ENCODE measurements at places on chromosomes 5 and 9. TPM values are rescaled to one million over a fixed set of nuclear protein-coding genes. Genes with fewer than 3 reads are reported as not detected.

Gene TMC1
- total RNA-seq, result 3.5 TPM

Gene SLC45A2
- total RNA-seq, result not detected

Gene TLR4
- 23.5 TPM for total RNA-seq

Gene FAM163B
- total RNA-seq, result not detected

Gene SLC34A3
- not detected for total RNA-seq

Gene PCDHGA12
- 5.0 TPM for total RNA-seq

Gene IFNA13
- not detected for total RNA-seq

DNA sequence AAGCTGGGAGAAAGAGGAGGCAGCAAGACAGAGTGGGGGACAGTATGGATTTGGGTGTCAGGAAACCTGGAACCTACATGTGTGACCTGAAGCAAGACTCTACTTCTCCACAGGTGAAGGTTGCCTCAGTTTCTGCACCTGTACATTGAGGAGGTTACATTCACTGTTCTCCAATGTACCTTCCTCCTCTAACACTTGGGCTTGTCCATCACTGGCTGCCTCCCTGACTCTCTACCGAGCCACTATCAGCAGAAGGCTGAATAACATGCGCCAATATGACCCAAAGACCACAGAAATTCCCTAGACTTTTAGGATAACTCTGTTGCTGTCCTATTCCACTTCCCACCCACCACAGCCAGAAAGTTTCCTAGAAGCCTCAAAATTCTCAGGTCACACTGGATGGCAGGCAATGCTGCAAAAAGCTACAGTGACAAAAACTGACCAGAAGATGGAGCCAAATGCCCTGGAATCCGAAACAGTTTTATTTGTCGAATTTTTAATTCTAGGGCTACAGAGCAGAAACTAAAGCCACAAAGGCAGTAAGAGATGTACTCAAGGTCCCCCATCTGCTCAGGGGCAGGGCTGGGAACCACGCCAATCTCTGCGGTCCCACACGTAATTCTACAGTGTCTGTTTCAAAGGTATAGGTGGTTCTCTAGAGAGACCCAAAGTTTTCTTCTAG, 64.4 kb downstream of the FAM114A2 start:
- no peak for DNase-seq

DNA sequence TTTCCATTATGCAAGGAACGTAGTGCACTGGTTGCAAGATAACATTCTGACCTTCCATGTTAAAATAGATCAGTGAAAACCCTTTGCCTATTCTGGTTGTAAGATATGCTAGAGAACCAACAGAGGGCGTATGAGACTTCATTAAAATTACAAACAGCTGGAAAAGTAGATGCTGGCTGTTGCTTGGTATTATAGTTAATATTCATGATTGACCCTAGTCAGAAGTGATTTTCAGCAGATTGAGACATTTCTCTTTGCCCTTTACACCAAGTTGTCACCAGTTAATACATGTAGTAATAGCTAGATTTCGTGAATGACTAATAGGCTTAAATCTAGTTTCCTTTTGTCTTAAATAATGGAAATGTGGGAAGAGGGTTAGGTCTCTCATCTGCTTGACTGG, 13.8 kb upstream of the FGF18 start:
- no peak for DNase-seq

GRCh38 chr9:7622481-7622880, 177.1 kb downstream of the DMAC1 start:
- no peak for DNase-seq

- DNase-seq, result no peak
Measured at GRCh38 chr5:2752059-2752820, 763 bp upstream of the IRX2 start.

- DNase-seq, result no peak
Measured at GRCh38 chr5:63963080-63963735, 963 bp upstream of the HTR1A start.

DNA sequence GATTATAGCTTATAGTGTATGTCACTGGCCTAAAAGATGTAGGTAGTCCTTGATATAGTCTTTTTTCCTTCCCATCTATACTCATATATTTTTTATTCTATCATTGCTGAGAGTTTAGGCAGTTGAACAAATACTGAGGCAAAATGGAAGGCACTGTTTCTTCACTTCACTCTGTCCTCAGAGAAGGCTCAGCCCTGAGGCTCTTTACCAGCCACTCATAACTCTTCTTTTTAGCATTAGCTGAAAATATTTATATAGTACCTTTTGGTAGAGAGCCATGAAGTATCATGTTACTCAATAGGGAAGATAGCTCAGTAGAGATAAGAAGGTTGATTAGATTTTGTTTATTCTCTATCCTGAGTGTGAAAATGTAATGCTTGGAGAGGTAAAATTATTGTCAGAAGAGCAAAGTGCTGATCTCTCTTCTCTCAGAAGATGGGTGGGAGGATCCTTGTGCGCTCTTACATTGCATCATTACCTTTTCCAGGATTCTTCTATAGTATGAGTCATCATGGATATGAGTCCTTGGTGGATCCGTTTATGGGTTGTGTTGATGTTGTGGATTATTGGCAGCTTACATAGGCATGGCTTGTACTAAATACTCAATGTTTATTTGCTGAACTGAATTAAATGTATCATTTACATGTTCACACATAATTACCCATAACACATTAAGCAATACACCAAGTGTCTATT, 88.1 kb downstream of the ANXA1 start:
- no peak for DNase-seq

DNA sequence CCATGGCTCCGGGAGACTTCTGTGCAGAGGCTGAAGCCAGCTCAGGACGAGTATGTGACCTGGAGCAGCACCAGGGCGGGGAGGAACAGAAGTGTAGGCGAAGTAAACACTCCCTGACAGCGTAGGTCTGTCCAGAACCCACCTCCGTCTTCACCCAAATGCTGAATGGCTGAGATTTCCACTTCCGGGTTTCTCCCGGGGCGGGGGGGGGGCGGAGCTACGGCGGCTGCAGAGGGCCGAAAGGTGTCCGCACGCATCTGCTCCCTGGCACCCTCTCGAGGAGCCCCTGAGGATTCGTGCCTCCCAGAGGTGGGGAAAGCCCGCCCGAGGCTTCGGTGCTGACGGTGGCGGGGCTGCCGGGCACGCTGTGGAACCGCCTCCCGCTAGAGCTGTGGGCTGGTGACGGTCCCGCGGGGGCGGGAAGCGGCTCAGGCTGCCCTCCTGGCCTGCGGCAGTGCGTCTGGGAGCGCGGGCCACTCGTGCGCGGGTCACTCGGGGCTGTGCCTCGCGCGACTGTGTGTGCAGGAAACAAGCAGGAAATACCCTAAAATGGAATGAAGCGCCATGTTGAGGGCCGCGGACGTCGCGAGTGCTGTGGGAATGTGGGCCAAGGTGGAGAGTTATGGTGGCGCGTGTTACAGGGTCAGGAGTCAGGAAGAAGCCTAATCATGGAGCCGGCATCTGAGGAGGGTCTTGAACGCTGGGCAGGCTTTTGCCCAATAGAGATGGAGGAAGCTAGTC, 1425.4 kb downstream of the FOXD4L5 start:
- no peak for DNase-seq

- no peak for DNase-seq
Measured at GRCh38 chr9:93959739-93960154, 4.6 kb upstream of the BARX1 start.

DNA sequence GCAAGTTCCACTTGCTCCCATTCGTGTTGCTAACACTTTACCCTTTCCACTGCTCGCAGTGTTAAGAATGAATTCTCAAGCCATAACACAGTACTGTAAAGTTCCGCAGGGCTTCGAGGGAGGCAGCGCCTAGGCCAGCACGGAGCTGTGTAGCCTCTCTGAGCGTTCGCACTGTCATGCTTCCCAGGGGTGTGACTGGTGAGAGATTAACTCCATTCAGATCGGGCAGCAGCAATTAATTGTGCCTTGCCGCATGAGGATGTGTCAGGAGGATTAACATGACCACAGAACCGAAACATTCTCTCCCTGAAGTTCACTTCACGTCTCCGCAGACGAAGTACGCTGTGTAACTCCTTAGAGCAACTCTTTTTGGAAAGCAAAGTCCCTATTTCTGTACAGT, 23.2 kb downstream of the ZBTB34 start:
- DNase-seq, result no peak

DNA sequence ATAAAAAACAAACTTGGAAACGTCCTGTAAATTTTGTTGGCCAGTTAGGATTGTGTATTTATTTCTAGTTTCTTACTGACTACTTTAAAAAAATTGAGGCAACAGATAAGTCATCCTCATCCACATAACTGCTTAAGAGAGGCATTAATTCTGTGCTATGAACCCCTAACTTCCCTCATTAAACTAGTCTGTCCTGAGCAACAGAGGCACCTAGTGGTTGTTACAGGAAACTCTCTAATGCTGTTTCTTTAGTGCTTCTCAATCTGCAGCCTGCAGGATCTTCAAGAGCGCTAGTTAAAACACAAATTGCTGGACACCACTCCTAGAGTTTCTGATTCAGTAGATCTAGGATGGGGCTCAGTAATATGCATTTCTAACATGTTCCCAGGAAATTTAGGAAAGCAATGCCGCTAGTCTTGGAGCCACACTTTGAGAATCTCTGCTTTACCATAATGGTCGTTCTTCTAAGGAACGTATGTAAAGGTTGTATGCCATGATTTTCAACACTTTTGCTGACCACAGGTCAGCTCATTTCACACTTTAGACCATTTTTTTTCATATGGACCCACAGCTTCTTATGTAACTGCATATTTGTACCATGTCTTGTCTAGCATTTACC, 410.1 kb upstream of the SMARCA2 start:
- no peak for DNase-seq

DNA sequence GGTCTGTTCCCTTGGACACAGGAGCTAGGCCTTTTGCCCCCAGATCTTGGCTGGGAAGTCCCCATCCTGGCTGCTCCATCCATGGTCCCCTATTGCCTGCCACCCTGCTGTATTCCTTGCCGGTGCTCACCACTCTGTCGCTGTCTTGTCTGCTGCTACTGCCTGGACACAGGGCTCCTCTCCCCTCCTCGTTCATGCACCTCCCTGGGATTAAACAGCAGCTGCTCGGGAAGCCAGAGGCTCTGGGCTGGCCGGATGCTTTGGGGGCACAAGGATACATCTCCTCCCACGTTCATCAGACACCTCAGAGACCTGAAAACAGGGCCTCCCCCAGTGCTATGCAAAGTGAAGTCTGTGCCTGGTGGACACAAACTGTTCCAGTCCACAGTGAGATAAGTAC, 110.4 kb downstream of the ZNF354C start:
- no peak for DNase-seq

Data from ureter (tissue), 1 donor.